ENCODE measurements at places on chromosomes 2 and 18.

GRCh38 chr2:135279209-135279608, 227.1 kb downstream of the RAB3GAP1 start:
- no peak for DNase-seq

DNA sequence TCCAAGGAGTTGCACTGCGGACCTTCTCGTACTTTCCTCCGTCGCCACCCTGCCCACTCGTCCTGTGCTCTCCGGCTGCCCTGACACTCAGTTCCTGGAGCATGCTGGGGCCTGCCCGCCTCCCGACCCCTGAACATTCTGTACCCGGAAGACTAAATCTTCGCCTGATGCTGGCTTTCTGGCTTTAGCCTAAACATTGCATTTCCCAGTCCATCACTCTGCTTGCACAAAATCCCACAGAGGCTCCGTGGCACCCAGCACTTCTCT, 550 bp upstream of the SFXN5 start:
- DNase-seq = no peak

GRCh38 chr2:72527424-72527823, 298.4 kb downstream of the EXOC6B start:
- no peak for DNase-seq

- peak; percentile 33 for DNase-seq
Measured at GRCh38 chr18:79856119-79857007, 58.6 kb downstream of the KCNG2 start.

GRCh38 chr18:35029770-35030169, 11.4 kb upstream of the MAPRE2 start:
- no peak for DNase-seq

- DNase-seq = no peak
Measured at GRCh38 chr2:69559442-69560146, 83.9 kb downstream of the AAK1 start.

GRCh38 chr2:73292906-73293533, 328 bp downstream of the EGR4 start:
- no peak for DNase-seq

- no peak for DNase-seq
Measured at GRCh38 chr2:108404784-108405397, 27.1 kb downstream of the SULT1C4 start.

GRCh38 chr2:73952499-73953446, 26.1 kb downstream of the DGUOK start:
- no peak for DNase-seq

- no peak for DNase-seq
Measured at GRCh38 chr2:64601785-64602391, 51.8 kb downstream of the SERTAD2 start.

DNA sequence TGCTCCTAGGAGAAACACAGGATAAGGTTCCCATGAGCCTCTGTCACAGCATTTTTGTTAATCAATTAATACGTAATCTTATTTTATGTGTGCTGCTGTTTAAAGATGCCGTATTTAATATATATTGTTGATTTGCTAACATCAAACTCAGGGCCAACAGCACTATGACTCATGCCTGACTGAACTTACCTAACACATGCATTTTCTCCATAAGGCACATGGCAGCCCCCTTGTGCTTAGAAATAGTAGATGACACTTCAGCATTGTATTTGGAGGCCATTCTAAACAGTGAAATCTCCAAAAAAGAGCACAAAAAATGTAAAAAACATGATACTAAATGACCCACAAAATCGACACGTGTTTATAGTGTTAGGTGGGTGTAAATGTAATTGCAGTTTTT, 314.8 kb downstream of the MYCN start:
- no peak for DNase-seq

DNA sequence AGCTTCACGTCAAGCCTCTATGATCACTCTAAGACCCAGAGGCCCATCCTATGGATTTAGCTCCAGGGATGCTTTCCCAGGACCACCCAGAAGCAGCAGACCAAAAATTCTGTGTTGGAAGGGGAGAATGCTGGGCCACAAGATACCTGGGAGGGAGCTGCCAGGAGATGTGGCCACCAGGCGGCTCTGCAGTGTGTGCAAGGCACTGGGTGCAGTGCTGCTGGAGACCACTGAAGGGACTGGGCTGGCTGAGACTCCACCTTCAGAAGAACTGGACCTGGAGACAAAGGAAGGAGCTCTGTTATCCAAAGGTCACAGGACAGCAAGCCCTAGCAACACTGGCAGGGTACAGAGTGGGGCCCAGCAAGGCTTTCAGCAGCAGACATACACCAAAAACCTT, 34.0 kb downstream of the KANSL3 start:
- DNase-seq = no peak

DNA sequence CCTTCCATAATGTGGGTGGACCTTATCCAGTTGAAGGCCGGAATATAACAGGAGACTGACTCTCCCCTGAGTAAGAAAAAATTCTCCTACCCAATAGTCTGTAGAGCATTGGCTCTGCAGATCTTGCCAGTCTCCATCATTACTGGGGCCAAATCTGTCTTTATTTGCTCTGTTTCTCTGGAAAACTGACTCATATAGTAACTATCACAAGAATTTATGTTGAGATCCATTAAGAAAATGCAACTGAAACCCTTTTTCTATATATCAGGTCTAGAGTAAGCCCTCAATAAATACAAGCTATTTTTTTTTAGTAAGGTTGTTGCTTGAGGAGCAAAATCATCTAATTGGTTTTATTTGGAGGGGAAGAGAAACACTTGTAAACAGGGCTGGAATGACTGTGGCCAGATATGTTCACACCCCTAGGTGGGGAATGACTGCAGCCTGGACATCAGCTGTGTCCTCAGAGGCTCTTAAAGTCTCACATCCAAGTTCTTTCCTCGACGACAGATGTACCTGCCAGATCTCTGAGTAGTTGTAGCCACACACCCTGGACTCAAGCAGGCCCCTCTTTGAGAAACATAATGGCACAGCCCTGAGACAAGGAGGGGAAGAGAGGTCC, 339.7 kb downstream of the TNS1 start:
- no peak for DNase-seq

DNA sequence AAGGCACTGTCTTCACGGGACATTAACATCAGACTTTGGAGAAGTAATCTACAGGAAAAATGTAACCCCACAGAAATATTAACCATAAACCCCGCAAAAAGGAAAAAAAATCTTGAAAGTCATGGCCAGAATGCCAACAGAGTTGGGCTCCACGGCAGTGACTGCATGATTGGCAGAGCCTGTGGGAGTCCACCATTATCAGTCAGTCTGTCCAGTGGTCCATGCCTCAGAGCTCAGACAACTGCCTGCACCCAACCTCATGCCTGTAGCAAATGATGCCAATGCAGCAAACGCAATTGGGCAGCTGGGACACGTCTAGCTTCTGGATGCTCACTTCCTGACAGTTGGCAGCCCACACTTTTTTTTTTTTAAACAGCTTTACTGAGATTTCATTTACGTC, 5.1 kb upstream of the PPIG start:
- DNase-seq = no peak

- DNase-seq = no peak
Measured at GRCh38 chr2:120866071-120866470, 130.4 kb downstream of the GLI2 start.

DNA sequence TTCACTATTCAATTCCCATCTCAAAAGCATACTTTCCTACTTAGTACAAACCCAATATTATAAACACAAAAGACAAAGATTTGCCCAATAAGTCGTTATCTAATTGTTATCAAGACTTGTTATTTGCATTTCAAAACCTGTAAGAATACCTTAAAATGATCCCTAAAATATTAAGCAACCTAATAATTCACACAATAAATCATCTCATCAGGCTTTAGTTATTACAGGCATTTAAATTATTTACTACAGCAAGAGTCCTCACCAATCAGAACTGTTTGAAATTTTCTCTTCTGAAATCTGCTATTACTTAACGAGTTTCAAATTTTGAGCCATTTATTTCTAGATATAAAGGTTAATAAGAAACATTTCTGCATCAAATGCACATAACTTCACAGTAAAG, 1.6 kb downstream of the CCDC88A start:
- no peak for DNase-seq

DNA sequence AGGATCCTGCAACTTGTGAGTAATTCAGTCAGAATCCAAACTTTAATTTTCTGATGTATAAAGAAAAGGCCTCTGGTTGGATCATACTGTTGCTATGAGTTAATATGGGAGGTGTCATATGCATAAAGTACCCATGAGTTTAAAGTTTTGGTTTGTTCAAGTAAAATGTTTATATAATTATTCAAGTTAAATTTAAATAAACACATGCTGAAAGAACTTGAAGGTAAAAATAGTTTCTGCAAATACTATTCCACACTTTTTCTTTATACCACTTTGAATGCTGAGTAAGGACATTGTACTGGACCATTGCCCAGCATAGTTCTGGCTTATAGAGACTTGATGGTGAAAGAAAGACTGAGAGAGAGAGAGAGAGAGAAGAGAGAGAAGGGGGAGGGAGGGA, 30.7 kb downstream of the PKP4 start:
- no peak for DNase-seq

DNA sequence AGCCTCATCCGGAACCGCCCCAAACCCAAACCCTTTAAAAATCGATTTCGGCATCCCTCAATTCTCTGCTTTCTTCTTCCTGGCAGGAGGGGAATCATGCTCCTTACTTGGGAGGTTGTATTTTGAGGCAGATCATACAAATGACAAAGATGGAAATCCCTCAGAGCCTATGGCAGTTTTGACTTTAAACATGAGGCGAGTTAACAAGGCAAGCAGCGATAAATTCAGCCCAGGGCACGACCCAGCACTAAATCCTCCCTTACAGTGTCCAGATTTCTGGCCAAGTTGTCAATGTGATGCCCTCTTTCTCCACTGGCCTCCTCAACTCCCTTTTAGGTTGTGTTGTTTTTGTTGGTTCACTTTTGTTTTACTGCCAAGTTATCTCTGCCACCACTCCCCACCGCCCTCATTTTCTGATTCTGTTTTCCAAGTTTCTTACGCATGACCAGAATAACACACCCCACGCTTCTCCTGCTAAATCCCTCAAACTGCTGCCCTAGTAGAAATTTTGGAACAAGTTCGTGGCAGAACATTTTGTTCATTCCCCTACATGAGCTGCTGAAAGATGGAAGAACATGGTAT, 68.3 kb downstream of the CTAGE1 start:
- no peak for DNase-seq

DNA sequence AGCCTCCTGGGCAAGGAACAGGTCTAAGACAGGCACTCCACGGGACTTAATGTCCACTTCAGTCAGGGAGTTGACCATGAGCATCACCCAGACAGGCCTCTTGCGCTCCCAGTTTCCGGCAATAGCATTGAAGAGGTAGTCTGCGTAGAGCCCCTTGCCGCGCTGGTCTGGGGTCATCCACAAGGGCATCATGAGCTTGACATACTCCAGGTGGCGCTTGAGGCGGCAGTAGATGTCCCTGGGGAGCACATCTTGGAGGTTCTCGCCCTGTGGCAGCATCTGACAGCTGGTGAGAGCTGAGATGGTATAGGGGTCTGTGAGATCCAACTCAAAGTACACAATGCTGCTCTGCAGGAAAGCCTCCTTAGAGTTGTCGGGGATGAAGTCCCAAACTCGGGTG, 10.6 kb downstream of the TRABD2A start:
- DNase-seq = no peak

DNA sequence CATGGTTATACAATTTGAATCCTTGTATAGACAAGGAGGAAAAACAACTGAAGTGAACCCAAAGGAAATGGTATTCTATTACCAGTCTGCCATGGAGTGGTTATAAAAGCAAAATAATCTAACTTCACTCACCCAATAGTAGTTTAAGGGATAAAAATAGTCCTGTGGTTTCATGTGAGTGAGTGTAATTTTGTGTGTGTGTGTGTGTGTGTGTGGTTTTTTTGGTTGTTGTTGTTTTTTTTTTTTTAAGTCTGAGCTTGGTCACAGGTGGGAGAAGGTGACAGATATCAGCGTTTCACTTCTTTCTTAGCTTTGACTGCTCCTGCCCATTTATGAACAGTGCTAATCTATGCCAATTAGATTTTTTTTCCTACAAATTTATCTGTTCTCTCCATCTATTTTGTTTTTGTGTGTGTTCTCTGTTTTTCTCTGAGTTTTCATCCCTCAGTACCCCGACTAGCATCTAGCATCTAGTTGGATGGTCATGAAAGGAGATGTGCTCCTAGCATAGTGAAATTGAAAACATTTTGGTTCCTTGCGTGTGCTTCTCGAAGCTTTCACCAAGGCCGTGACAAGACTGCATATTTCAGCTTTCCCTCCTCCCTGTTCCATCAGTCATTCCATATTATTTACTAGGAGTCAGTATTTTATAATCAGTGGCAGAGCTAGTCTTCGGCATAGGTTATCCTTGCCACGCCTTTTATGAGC, 200.1 kb upstream of the DTNA start:
- DNase-seq = no peak

GRCh38 chr2:40101131-40101575, 322.1 kb upstream of the THUMPD2 start:
- DNase-seq = no peak

- no peak for DNase-seq
Measured at GRCh38 chr2:237731663-237732062, 66.9 kb upstream of the RBM44 start.

DNA sequence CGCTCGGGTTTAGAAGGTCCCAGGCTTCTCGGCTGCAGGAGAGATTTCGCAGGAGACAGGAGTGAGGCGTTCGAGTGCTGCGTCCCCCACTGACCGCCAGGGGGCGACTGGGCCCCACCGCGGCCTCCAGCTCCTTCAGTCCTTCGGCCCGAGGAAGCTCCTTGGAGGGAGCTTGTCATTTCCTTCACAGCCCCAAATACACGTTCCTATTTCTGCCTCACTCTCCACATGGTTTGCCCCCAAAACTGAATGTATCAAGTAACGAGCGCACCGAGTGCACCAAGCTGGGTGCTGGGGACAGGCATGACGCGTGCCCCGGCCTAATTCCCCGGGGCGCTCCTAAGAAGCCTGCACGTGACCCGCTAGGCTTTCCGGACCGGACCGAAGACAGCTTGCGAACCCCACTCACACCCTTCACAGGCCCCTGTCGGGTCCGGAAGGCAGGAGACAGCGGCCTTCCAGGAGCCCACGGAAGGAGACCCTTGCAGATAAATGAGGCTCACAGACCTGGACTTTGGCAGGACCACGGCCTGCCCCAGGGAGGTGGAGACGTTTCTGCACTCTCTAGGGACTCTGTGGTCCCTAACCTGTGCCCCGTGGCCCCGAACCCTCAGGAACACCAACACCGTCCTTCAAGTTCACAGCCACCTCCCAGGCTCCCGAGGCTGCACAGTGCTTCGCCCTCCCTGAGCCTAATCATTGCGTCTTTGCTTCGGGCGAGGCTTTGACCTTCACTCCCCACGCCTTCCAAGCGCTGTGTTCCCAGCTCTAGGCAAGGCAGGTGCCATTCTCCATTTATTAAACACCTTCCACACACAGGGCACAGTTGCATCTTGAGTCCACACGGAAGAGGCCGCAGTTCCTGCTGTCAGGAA, 13.0 kb upstream of the FAHD2A start:
- peak; percentile 60 for DNase-seq

- no peak for DNase-seq
Measured at GRCh38 chr18:75214766-75215510, 4.3 kb downstream of the TSHZ1 start.

GRCh38 chr2:53275743-53276142, 491.9 kb upstream of the CHAC2 start:
- no peak for DNase-seq
